ENCODE measurements at places on chromosomes 16 and 17.
A peak's percentile ranks its signal among the peaks of the same experiment; 100 is the strongest.

DNA sequence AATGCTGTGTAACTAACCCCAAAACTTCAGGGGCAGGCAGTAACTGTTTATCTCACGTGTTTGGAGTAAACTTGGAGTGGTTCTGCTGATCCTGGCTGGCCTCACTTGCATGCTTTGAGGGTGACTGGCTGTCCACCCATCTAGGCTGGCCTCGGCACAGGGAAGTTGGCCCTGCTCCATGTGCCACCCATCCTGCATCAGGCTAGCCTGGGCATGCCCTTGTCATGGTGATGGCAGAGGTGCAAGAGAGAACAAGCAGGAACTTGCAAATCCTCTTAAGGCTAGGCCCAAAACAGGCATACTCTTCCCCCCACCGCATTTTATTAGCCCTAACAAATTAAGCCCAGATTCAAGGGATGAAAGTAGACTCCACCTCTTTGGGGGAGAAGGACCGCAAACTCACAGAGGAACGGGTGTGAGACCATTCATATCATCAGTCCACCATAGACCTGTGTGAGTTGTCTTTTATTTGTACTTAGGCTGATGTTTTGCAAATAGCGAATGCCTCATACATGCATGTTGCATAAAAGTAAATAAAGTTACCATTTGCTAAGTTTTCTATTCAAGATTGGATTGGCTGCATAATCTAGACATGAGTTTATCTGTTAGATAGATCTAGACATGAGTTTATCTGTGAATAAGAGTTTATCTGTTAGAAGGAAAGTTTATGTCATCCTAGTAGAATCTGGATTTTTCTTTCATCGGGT is 221.0 kb downstream of the CCDC182 start:
- peak; percentile 79 for DNase-seq

- no peak for DNase-seq
These were observed 115.8 kb downstream of the MSI2 start for GRCh38 chr17:57372156-57372555.

- DNase-seq = peak; percentile 43
These were observed 150.0 kb downstream of the MSI2 start for GRCh38 chr17:57406131-57406980.

DNA sequence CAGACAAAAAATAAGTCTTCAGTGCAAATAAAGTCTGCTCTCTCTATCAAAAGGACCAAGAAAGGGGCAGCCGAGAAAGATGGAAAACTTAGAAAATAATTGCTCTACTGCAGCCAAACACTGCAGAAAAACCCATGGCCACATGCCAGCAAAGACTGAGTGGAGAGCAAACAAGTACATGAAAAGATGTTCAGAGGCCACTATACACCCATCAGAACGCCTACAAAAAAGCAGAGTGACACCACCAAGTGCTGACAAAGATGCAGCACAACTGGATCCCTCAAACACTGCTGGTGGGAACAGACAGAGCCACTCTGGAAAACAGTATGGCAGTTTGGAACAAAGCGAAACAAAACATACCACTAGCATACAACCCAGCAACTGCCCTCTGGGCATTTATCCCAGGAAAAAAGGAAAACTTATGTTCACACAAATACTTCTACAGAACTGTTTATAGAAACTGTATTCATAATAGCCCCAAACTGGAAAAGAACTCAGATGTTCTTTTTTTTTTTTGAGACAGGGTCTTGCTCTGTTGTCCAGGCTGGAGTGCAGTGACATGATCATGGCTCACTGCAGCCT is 36.7 kb downstream of the KIAA0753 start:
- DNase-seq = no peak

- DNase-seq = peak; percentile 23
These were observed 46.1 kb downstream of the CYTH1 start for GRCh38 chr17:78735832-78736525.

GRCh38 chr16:68022278-68022727 is 729 bp downstream of the DDX28 start:
- no peak for DNase-seq

DNA sequence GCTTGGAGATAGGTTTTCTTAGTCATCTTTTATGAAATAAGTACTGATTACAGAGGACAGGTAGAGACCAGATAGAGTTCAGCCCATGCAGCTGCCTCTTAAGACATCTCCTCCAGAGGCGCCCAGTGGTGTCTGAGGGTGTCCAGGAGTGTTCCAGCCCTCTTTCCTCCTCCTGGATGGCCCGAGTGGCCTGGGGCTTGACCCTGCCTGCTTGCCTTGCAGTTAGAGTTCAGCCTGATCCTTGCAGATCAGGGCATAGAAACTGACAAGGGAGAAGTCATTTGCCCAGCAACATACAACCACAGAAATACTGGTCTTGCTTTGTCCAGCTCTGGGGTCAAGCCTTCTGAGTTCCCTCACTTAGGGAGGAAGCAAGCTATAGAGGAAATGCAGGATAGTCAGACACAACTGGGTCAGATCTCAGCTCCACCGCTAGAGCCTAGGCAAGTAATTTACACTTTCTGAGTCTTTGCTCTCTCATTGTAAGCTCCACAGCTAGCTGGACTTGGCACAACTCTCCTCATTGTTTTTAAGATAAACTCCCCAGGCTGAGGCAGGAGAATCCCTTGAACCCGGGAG is 3.6 kb upstream of the CCL1 start:
- DNase-seq = no peak

DNA sequence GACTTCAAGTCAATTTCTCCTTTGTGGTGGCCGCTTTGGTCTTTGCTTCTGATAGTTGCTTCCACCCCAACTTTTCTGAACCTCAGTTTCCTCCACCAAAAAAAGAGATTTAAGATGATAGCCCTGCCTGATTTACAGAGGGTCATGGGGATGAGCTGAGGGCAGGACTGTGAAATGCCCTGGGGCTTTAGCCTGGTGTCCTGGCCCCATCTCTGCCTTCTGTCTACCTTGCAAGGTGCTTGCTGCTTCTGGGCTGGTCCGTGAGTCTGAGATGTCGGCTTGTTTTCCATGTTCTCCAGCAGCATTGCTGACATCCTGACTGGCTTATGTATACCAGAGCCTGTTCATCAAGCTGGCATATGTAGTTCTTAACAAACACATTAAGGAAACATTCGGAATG is 191.9 kb upstream of the MPHOSPH6 start:
- no peak for DNase-seq

DNA sequence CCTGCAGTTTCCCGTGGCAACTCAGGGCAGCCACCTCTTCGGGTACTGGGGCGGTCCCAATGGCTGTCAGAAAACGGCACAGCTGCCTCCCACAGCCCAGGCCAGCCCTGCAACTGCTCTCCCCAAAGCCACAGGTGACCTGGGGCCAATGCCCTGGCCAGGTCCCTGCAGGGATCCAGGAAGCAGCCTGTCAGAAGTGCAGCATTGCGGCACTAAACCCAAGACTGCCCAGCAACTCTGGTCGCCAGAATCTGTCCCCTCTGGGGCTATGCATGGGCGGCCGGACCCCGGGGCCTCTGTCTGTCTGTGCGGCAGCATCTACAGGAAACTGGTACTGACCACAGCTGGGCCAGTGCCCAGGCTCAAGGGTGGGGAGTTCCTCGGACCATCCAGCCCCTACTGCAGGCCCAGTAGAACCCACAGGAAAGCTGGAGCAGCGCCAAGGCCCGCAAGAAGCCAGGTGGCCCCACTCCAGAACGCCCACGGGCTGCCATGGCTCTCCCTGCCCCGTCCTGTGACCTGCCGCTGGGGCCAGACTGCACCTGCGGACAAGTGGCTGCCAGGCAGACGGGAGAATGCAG is 5.5 kb downstream of the CYBC1 start:
- DNase-seq = no peak

DNA sequence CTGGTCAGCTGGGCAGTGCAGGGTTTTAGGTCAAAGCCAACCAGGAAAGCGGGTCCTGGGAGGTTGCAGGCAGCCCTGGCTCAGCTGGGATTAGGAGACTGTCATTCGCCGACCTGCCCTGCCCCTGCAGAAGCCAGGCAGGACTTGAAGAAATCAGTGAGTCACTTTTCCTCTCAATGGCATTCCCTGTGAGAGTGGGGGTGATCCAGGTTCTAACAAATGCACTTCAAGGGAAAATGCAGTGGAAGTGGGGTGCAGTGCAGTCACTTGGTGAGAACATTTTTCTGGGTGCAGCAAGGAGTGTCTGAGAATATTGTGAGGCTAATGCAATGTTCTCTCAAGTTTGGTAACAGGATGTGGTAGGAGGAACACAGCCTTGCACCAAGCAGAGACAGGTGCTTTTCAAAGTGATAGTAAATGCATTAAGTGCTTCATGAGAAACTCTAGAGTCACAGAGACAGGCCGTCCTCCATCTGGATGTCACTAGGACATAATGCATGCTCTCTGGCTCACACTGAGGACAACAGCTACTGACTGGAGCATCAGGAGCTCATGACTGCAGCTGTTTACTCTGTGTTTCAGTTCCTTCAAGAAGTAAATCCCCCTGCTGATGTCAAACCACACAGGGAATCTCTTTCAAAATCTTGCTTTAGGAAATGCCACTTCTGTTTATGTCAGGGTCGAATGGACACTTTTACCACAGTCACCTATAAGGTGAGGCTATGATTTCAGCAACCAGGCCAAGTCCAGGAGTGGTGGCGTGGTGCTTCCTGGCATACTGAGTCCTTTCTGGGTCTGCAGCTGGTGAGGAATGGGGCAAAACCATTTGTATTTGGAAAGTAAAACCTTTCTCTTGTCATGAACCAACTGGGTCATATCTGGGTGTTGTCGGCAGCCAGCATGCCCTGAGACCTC is 16.7 kb downstream of the CDK5R1 start:
- DNase-seq = no peak

DNA sequence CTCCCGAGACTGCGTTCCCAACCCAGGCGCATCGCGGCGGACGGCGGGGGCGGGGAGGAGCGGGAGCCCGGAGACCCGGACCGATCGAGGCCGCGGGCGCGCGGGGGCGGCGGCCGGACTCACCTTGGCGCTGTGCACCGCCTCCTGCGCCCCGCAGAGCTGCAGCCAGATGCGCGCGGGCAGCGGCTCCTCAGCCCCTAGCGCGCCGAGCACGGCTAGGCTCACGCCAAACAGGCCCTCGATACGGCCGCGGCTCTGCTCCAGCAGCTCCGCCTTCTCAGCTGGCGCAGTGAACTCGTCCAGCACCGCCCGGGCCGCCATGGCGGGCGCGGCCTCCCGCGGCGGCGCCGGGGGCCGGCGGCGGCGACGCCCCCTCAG is 339 bp downstream of the N4BP1 start:
- peak; percentile 65 for DNase-seq

DNA sequence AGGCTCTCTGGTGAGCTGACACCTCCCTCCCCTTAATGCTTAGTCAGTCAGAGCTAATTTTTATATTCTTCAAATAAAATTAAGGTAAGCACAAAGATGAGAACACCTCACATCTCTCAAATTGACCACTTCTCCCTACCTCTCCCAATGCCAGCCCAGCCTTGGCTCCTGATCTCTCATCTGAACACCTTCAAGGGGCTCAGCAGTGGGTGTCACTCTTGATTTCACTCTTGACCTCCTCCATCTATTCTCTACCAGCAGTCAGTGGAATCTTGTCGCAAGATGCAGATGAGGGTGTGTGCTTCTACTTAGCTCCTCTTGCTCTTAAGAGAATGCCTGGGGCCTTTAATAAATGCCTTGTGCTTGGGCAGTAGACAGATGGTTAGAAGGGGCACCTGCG is 309.0 kb upstream of the IRX3 start:
- no peak for DNase-seq

DNA sequence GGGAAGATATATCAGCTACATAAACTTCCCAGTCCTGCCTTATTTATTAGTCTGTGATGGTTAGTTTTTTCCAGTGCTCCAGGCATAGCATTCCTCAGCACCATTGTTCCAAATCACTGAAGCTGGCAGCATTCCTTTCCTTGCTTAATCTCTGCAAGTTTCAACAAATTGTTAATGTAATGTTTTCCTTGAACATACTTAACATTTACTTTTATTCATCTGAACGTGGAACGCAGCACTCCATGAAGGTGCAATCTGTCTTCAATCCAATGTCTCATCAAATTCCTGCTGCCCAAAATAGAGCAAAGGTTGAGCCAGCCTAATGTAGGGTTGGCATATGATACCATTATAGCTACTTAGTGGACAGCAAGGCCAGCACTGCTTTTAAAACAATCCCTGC is 441.1 kb upstream of the RBFOX1 start:
- no peak for DNase-seq

DNA sequence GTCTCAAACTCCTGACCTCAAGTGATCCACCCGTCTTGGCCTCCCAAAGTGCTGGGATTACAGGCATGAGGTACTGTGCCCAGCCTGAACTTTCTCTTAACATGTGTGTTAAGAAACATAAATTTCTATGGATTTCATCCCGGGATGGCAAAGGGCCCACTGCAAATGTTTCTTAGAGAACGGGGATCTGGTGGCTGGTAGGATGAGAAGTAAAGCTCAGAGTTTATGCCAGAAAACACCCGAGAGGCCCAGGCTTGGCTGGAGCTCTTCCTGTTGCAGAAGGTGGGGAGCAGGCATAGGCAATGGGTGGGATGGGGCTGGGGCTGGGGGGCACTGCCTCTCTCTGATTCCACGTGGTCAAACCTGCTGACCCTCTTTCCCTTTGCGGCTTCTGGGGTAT is 5.6 kb upstream of the CARHSP1 start:
- DNase-seq = no peak

GRCh38 chr17:78258323-78259191 is 27.1 kb downstream of the TMEM235 start:
- no peak for DNase-seq

- DNase-seq = no peak
These were observed 1.2 kb upstream of the MT2A start for GRCh38 chr16:56607109-56607618.

DNA sequence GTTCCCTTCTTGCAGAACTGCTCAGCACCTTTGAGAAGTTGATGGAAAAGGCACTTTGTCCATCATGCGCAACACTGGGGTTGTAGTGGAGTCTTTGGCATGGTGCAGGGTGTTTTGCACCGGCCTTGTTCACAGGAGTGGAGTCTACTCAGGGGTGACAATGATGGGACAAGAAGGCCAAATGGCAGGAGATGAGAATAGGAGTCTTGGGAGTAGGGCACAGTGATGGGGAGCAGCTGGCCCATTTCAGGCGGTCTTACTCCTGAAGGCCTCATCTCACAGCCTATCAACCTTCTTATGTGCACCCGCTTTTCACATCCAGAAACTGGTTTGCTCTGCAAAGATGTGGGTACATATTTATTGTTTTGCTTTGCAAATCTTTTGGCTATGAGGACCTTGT is 13.4 kb upstream of the KCNG4 start:
- no peak for DNase-seq

DNA sequence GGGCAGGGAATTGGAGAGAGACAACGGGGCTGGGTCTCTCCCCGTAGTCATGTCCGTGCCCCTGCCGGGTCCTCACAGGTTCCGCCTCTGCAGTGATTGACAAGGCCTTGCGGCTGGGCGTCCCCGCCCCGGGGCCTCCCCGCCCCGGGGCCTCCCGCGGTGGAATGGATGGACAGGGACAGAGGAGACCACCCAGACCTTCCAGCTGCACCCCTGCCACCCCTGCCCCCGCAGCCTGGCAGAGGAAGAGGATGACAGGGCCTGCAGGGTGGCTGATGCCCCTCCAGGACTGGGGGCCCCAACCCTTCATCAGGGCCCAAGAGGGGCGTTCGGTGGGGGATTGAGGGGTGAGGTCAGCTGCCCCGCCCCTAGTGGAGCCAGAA is 216.4 kb upstream of the CIBAR2 start:
- DNase-seq = no peak
